Naive thymus-derived CD8-positive, alpha-beta T cell (primary cell): ENCODE measurements at places on chromosomes 2 and 18. TPM values are rescaled to one million over a fixed set of nuclear protein-coding genes. Genes with fewer than 3 reads are reported as not detected.

GRCh38 chr18:37987901-37988300 is 422.3 kb upstream of the CELF4 start:
- H3K27me3 ChIP-seq, result peaks cover 13% of the 10 kb centered on the region
- no peak for DNase-seq
- no peaks in the 10 kb centered on the region for H3K4me1 ChIP-seq
- no peaks in the 10 kb centered on the region for H3K36me3 ChIP-seq
- no peak overlapping the region for H3K4me3 ChIP-seq

DNA sequence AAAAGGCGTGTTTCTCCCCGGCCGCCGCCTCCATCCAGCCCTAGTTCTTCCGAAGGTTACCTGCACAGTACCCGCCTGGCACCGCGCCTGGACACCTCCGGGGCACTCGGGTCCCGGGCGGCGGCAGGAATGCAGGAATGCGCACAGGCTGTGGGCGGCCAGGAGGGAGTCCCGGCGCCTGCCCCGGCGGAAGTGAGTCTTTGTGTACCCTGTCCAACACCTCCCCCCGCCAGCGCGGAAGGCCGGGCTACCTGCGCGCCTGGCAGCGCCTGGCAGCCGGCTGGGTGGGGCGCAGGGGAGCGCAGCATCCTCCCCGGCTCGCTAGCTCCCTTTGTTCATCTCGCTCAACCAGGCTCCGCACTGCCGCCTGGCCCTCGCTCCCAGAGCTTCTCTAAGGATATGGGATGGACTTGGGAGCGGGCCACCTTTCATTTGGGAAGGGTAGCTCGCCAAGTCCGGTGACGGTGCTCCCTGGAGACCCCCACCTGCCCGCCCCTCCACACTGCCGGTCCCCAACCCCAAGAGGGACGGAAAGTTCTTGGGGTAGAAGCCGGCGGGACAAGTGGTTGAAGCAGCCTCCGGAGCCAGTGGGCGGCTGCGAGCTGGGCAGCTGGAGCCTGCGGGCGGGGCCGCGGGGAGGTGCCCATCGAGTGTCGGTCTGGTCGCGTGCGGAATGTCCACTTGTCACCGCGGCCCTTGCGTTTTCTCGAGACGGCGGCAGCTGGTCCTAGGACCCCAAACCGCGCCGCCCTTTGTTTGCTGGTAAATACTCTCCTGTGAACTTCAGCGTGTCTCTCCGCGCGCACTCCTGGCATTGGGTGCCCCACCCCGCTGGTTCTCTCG is 1.2 kb upstream of the ST6GAL2 start:
- H3K27me3 ChIP-seq, result peaks cover 29% of the 10 kb centered on the region
- no peaks in the 10 kb centered on the region for H3K36me3 ChIP-seq
- H3K4me1 ChIP-seq, result peaks cover 7% of the 10 kb centered on the region
- H3K4me3 ChIP-seq, result no peak overlapping the region
- H3K27ac ChIP-seq, result no peak overlapping the region

DNA sequence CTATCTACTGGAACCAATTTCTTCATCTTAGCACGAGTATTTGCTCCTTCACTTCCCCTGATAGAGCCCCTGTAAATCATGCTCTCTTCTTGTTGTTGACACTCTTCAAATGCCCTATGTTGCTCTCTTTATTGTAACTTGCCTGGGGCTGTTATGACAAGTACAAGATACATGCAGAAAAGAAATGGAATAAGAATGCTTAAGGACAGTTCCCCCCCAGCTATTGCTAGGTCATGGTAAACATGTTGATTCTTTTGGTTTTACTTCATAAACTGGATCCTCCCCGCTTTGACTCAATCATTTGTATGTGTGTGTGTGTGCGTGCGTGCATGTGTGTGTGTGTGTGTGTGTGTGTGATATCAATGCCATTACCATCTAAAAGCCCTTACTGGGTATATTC is 368.5 kb upstream of the CNTNAP5 start:
- no peak for DNase-seq
- no peak overlapping the region for H3K27ac ChIP-seq
- H3K4me1 ChIP-seq, result no peaks in the 10 kb centered on the region
- no peaks in the 10 kb centered on the region for H3K27me3 ChIP-seq

GRCh38 chr2:132441051-132441450 is 24.4 kb downstream of the GPR39 start:
- DNase-seq, result no peak
- no peak overlapping the region for H3K27ac ChIP-seq
- H3K27me3 ChIP-seq, result peaks cover 4% of the 10 kb centered on the region
- H3K36me3 ChIP-seq, result no peaks in the 10 kb centered on the region

G6PC2 gene
- total RNA-seq, result not detected

DNA sequence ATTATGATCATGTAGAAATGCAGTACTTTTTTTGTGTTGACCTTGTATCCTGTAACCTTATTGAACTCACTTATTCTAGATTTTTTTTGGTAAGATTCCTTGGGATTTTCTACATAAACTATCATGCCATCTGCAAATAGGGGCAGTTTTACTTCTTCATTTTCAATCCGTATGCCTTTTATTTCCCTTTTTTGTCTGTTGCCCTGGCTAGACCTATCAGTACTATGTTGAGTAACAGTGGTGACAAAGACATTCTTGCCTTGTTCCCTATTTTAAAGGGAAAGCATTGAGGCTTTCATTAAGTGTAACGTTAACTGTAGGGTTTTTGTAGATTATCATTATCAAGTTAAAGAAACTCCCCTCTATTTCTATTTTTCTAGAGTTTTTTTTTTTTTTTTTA is 92.3 kb downstream of the LYPD1 start:
- no peak for DNase-seq
- H3K4me1 ChIP-seq, result no peaks in the 10 kb centered on the region
- no peak overlapping the region for H3K4me3 ChIP-seq
- peaks cover 2% of the 10 kb centered on the region for H3K27me3 ChIP-seq

GALNT13 gene
- total RNA-seq, result not detected
